Stimulated activated CD4-positive, alpha-beta T cell treated with anti-CD3 and anti-CD28 coated beads, Interleukin-4, amount 100 ng/mL, for 1 hour (primary cell): ENCODE measurements at places on chromosomes 6 and 20.
A peak's percentile ranks its signal among the peaks of the same experiment; 100 is the strongest.

DNA sequence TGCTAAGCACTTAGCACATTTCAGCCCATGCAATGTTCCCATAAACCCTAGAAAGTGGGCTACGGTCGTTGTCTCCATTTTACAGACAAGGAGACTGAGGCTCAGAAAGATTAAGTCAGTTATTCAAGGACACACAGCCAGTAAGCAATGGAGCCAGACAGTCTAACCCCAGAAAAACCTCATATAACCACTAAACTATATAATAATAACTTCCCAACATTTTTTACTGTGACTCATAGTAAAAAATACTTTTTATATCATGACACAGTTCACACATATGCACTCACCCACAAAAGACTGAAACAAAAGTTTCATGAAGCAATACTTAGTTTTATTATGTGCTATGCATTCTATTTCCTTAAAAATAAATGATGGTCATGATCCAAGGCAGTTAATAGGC lies 66.2 kb upstream of the EYA2 start:
- no peak for DNase-seq

GRCh38 chr6:78999737-79000136 lies 78.3 kb downstream of the PHIP start:
- DNase-seq: no peak

DNA sequence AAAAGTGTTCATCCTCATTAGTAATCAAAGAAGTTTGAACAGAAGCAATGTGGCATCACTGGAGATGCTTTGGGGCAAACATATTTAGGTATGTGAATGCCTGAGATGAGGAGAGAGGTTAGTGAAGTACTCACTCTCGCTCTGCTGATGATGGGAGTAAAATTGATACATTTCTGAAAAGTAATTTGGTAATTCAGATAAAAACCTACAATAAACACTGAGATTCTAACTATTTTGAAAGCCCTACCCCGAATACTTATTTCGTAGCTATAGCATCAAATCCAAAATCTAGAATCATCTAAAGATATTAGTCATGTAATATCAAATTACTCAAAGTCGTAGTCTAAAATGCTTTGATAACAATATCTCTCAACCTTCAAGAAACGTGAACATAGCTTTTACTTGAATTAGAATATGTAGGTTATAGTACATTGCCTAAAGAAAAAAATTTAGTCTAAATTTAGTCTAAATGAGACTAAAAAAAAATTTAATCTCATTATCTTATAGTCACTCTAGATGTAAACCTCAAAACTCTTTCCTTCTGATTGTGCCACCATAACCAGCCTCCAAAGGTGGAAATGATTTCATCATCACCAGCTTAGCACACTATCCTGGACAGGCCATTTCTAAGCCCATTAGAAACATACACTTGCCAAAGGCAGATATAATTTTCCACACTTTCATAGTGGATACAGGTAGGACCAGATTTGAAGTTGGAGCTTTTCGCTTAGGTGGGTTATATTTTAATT lies 232.5 kb upstream of the TAB2 start:
- no peak for DNase-seq

DNA sequence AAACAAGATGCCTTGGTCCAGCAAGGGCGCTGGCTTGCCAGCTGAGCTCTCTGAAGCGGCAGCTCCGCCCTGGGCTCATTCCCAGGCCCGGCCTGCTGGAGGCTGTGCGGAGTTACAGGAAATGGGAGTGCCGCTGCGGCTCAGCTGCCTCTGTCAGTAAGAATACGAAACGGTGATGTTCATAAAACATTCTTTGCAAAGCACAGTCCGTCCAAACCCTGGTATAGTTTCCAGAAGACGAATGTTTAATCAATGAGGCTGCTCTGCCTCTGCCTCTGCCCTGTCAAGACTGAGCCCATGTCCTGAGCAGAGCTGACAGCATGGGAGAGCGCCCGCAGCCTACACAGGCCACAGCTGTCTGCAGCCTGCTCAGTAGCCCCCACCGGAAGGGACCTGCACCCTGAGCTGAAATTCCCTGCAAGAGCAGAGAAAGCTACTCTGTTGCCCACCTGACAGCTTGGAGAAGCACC lies 153.3 kb upstream of the SNX9 start:
- DNase-seq: peak; percentile 13

- DNase-seq: no peak
These were observed 21.0 kb downstream of the ARG1 start for GRCh38 chr6:131594074-131594473.
